ENCODE measurements at places on chromosomes 1 and 21. TPM values are rescaled to one million over a fixed set of nuclear protein-coding genes. Genes with fewer than 3 reads are reported as not detected.

Gene SEMA6C
- 6.7 TPM for total RNA-seq

DNA sequence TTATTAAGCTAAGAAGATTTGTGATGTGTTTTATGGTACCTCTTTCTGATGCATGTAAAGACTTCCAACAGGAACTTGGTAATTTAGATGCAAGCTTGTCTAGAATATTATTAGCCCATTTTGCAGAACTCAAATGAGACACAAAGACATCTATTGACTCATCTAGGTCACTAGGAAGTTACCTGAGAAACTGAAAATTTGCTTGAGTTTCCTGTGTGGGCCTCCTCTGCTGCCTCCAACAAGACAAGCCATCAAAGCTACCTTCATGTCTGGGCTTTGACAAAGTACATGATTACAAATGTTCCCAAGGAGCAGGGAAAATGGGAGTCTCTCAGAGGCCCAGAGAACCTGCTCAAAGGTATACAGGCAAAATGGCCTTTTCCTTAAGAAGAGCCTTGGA, 5.6 kb downstream of the RUNX1 start:
- DNase-seq = no peak

Gene CASQ2
- total RNA-seq = 1.3 TPM

- DNase-seq = no peak
Measured at GRCh38 chr1:193513032-193513431, 326.6 kb upstream of the B3GALT2 start.

Gene ATAD3C
- 10.4 TPM for total RNA-seq

DNA sequence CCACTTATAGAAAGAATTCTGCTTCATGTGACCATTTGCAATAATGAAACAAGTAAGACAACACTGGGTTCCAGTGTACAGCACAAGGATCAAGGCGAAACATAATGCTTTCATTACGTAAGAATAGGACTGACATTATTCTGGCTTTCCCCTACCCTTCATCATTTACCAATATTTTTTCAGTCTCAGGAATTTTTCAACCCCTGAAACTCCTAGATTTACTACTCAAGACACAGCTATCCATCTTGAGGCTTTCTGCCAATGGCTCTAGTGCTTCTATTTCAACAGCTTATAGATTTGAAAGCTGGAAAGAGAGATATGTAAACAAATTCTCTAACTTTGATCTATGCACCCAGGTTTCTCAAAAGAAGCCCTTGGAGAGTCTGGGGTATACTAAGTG, 48.4 kb downstream of the WLS start:
- no peak for DNase-seq

Gene GPR153
- 16.9 TPM for total RNA-seq

- no peak for DNase-seq
Measured at GRCh38 chr1:207346513-207346912, 25.0 kb downstream of the CD55 start.

Gene RHBG
- not detected for total RNA-seq

Gene LEMD1
- 2.1 TPM for total RNA-seq

GRCh38 chr21:35587841-35588380, 472.4 kb downstream of the SETD4 start:
- DNase-seq = no peak

Gene WNT3A
- total RNA-seq = 10.1 TPM

DNA sequence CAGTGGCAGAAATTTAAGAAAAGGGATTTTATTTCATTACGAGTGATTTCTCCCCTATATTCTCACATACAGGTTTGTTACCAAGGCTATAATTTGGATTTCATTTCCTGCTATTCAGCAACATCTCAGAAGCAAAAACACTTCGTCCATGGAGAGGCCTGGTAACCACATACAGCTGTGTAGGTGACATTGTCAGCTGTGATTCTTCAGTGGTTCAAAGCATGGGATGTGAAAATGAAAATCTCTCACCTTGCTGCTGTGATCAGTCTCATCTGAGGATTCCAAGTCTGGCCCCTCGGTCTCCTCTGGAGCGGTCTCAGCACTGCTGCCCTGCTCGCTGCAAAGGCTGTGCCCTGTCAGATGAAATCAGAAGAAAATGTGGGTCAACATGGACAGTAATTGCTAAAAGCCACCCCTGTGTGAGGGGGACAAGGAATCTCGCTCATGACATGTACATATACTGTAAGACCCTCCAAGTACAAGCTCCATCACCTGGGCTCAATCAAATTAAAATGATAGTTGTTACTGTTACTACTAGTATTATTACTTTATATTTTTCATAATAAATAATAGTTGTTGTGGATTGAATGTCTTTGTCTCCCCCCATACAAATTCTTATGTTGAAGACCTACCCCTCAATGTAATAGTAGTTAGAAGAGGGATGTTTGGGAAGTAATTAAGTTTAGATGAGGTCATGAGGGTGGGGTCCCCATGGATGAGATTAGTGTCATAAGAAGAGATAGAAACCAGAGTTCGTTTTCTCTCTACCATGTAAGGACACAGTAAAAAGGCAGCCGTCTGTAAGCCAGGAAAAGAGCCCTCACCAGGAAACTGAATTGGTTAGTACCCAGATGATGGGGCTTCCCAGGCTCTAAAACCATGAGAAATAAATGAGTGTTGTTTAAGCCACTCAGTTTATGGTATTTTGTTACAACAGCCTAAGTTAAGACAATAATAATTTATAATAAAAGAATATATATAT, 126.7 kb upstream of the KRTAP19-8 start:
- DNase-seq = no peak

DNA sequence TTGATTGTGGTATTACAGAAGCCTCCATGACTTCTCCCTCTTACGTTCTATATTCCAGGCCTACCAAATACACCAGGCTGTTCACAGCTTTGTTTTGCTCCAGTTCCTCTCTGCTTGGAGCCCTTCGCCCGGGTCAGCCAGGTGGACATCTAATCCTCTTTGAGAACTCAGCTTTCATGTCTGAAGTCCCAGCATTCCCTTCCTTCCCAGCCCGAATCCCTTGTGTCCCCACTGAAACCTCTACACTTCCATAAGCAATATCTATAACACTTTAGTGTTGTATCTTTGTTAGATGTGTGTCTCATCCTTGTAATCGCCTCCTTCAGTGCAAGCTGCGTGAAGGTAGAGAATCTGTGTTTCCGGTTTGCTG, 1.9 kb downstream of the RNF11 start:
- no peak for DNase-seq

DNA sequence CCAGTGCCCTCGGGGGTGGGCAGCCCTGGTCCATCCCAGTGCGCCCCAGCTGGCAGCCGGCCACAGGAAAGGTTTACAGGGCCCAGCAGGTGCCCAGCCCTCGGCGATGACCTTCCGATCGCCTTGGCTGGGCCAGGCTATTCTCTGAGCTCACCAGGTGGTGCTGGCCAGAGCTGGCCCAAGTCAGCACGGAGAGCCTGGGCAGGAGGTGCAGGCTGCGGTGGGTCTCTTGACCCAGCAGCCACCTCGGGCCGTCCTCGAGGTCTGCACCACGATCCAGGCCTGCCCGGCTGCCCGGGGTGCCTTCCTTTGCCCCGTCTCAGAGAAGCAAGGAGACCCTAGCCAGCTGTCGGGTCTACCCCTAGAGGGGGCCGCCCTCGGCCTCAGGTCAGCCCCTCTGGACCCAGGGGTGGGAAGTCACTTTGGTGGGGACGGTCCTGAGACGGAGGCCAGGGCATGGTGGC, 370 bp downstream of the PERM1 start:
- DNase-seq = no peak

GRCh38 chr1:153372571-153372970, 2.9 kb downstream of the S100A12 start:
- DNase-seq = no peak

- no peak for DNase-seq
Measured at GRCh38 chr1:8943498-8944405, 1.9 kb upstream of the CA6 start.

Gene CADM3
- total RNA-seq = 1.7 TPM

Gene TNFRSF9
- 0.49 TPM for total RNA-seq

DNA sequence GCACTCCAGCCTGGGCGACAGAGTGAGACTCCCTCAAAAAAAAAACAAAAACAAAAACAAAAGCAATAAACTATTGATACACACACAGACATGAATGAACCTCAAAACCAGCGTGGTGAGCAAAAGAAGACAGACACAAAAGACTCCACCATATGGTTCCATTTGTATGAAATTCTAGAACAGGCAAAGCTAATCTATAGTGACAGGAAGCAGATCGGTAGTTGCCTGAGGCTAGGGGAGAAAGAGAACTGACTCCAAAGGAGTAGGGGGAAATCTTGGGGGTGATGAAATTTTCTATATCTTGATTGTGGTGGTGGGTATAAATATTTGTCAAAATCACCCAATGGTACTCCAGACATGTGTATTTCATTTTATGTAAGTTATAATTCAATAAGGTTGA, 20.9 kb downstream of the LACTBL1 start:
- DNase-seq = no peak

- DNase-seq = no peak
Measured at GRCh38 chr1:216820345-216820744, 97.1 kb upstream of the ESRRG start.

Gene TSPEAR
- 0.23 TPM for total RNA-seq

- no peak for DNase-seq
Measured at GRCh38 chr1:69733061-69733460, 165.3 kb downstream of the LRRC7 start.

DNA sequence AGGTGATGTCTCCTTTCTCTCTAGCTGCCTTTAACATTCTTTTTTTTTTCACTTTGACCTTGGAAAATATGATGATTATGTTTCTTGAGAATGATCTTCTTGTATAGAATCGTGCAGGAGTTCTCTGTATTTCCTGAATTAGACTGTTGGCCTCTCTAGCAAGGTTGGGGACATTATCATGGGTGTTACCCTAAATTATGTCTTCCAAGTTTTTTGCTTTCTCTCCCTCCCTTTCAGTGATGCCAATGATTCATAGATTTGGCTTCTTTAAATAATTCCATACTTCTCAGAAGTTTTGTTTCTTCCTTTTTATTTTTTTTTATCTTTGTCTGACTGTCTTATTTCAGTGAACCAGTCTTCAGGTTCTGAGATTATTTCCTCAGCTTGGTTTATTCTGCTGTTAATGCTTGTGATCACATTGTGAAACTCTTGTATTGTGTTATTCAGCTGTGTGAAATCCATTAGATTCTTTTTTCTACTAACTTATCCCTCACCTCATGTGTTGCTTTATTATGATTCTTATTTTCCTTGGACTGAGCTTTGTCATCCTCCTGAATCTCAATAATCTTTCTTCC, 268.4 kb upstream of the NRIP1 start:
- no peak for DNase-seq

Gene HAPLN2
- total RNA-seq = 0.78 TPM

Gene LCE7A
- not detected for total RNA-seq

Gene SPRR2A
- total RNA-seq = not detected

DNA sequence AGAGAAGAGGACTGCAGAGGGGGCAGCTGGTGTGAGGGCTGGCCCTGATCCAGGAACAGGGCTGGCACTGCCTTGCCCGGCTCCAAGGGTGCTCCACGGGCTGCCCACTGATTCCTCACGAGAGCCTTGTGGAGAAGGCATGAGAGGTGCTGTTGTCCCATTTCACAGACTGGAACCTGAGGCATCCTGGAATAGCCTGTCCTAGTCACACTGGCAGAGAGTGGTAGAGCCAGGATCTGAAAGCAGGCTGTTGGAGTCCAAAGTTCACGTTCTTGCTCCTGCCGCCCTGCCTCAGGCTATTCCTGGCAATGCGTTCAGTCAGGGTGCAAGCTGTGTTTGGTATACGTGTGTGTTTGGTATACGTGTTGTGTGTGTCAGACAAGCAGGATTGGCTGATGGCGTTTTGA, 1.8 kb downstream of the RER1 start:
- DNase-seq = no peak

DNA sequence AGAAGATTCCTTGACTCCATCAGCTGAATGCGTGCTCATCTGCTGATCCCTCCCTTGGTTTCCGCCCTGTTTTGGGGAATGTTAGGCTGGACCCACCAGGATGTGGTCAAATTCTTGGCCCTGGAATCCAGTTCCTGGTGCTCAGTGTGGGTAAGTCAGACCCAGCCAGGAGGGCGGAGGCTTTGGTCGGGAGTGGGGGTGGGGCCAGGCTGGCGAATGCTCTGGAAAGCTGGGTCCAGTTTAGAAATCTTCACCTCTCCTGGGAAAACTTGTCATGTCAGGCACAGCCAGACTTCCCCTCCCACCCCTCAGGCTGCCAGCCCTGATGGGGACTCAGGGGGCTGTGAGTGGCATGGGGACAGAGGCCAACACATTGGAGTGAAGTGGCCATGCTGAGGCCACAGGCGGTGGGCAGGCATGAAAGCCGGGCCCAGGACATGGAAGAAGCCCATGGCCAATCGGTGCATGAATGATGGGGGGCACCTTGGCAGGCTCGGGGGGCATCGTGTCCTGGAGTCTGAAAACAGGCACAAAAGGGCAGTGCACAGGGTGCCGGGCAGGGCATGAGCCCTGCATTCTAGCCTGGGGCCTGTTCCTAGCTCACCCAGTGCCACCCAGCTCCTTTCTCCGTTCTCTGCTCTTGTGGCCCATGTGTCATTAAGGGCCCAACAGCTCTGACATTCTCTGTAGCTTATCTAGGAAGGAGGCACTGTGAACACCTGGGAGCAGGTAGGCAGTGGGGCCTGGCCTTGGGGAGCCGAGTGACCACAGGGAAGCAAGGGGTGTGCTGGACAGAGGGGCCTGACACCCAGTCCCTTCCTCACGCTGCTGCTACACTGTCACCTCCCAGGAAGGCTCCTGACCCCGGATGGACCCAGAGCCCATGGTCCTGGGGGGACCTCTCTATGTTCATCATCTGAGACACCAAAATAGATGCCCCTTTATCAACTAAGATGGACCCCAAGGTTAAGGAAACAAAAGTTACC, 14.6 kb upstream of the PADI1 start:
- no peak for DNase-seq

DNA sequence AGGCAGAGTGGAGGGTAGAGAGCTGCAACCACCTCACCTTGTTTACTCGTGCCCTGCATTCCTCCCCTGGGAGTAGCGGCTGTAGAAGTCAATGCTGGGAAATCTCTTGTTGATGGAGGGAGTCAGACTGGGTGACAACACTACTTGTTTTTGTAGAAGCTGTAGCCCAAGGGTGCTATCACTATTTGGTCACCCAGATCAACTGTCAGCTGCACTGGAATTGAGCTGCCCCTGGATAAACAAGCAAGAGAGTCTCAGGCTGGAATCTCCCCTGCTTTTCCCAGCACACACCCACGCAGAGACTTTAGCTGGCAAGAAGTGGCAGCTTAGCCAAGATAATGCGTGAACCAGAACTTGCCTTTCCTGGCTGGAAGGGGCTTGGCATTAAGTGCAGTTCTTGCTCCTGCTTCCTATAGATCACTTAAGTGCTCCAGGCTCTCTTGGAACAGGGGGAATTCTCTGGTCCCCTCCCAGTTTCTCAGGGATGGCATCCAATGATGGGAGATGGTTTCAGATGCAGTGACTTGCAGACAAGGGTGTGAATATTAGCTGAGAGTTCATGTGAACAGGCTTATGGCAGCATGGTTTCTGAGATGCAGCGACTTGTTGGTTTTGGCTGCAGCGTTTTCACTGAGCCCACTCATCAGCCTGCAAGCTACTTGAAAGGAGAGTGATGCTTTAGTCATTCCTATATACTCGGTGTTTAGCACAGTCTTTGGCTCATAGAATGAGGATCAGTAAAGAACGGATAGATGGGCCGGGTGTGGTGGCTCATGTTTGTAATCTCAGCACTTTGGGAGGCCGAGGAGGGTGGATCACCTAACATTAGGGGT, 16.8 kb downstream of the ATP2B4 start:
- DNase-seq = no peak

All from upper lobe of right lung (tissue), 1 donor.